ENCODE measurements at places on chromosomes 4 and X.

DNA sequence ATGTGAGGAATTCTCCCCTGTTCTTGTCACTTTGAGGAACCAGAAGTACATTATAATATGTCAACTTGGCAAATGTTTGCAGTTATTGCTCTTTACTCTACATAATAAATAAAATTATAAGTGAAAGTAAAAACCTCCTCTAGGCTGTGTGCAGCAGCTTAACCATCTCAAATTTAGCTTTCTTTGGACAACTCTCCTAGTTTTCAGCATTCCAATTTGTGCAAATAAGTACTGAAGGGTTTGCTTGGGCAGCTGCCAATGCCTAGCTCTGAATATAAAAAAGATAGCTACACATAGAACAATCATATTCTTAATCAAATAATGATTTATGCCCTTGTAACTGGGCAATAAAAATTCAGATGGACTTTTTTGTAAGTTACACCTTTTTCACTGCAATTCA is 82.5 kb downstream of the GASK1B start:
- no peak for DNase-seq

GRCh38 chr4:88137112-88137511 is 21.3 kb downstream of the ABCG2 start:
- DNase-seq: no peak

DNA sequence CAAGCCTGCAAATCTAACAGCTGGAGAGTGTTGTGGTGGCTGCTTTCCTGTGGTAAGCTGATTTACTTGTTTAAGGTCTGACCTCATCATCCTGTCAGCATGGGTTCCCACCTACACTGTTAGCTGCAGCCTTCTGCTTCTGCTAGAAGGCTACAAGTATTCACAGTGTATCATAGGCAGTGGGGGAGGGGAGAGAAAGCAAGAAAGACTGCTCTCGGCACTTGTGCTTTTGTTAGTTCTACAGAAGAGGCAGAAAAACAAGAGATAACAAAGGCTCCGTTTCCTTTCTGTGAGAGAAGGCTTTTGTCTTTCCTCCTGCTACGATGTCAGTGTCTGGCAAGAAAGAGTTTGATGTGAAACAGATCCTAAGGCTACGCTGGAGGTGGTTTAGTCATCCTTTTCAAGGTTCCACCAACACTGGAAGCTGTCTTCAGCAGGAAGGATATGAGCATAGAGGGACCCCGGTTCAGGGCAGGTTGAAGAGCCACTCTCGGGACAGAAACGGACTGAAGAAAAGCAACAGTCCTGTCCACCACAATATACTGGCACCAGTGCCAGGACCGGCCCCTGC is at the start of gene KLHL4:
KLHL4 (plus strand) TSS at position 232 of the 571 bp plus-strand sequence; CDS start at position 324, 92 bp downstream.
- DNase-seq: peak; percentile 38

GRCh38 chrX:38038501-38038900 is 32.1 kb downstream of the SYTL5 start:
- DNase-seq: no peak

GRCh38 chr4:143396695-143397094 is 60.0 kb downstream of the GAB1 start:
- DNase-seq: no peak

- DNase-seq: peak; percentile 5
Measured at GRCh38 chrX:13463608-13464007, 105.8 kb upstream of the EGFL6 start.

DNA sequence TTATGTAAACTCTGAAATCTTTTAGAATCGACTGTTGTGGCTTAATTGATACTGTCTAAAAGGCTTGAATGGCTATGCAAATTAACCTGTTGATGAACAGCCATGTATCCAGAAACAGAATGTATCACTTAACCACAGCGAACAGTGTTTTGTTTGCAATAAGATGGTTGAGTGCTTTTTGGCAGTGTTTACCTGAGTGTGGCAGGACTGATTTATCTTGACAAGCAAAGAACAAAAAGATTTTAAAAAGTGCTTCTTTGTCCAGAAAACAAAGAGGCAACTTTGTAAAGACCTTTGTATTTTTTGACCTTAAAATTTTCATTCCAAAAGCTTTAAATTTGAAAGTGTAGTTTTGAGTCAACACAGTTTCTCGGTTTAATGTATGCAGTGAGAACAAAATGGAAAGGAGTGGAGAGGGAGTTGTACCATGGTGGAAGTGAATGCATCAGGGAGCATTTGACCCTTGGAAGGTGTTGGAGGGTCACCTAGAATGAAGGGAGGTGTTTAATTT is 18.0 kb downstream of the ARHGAP10 start:
- DNase-seq: no peak

- DNase-seq: no peak
Measured at GRCh38 chr4:185880571-185880970, 68.6 kb upstream of the SORBS2 start.

DNA sequence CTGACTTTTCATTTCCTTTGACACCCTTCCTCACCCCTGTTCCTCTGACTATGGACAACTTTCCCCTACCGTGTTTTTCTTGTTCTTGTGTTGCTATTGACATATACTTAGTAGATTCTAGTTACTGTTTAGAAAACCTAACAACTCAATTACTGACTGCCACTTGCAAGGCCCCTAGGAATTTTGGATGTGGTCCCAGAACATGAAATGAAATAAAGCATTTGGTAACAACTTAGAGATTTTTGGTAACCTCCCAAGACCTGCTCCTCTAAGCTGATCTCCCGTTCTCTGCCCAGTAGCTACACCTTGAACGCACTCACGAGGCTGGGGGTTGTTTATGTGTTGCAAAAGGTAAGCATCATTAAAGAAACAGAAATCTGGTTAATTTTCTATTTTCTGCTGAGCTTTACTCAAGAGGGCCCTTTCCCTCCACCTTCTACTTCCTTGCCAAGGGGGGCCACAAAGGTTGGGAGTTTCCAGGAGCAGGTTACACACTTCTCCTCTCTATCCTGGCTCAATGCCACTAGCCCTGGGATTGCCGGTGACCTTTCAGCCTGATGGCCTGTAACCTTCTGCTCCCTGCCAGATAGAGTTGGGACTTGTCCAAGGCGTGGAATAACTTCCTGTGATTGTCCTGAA is 20.5 kb downstream of the GAB3 start:
- no peak for DNase-seq

DNA sequence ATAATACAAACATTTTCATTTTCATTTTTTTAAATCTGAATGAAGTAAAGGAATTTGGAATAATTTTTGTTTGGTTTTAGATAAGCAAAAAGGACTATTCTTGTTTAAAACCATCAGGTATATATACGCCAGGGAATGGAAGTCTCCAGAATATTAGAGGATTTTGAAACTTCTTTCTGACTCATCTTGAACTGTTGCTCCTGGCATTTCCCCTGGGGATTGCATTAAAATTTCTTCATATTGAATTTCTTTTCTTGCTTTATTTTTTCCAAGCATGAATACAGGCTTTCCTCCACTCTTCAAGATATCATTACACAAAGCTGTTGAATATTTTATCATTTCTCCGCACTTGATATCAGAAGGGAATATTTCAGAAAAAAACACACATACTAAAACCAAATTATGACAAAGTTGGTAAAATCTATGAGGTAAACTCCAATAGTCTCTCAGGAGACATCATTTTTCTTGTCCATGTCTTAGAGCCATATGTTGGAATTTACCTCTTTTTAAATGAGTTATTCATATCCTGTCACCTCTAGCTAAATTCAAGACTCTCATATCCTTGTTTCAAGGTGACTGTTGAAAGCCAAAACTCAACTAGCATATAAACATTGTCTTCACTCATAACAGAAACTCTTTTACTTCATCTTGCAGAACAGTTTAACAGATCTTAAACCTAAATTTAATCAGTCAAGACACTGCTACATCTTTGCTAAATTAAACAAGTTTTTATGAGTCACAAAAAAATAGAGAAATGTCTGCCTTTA is 20.7 kb upstream of the CSN1S1 start:
- DNase-seq: no peak

DNA sequence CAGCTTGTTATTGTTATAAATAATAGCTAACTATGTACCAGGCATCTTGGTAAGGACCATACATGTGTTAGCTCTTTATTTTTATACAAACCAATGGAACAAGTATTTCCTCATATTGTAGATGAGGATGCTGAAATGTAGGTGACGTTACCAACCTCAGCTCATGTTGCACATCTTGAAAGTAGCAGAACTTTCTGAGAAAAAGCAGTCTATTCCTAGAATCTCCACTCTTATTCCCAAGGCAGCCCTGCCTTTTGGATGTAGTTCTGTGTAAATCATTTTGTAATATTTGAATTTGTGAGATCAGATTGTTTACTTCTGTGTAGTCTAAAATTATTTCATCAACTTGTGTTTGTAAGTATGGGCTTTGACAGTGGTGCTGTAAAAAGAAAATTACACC is 5.3 kb downstream of the FHDC1 start:
- no peak for DNase-seq

GRCh38 chr4:76441881-76442280 is 6.9 kb downstream of the SHROOM3 start:
- DNase-seq: no peak

- DNase-seq: no peak
Measured at GRCh38 chrX:154327038-154327820, 31.6 kb downstream of the TKTL1 start.

DNA sequence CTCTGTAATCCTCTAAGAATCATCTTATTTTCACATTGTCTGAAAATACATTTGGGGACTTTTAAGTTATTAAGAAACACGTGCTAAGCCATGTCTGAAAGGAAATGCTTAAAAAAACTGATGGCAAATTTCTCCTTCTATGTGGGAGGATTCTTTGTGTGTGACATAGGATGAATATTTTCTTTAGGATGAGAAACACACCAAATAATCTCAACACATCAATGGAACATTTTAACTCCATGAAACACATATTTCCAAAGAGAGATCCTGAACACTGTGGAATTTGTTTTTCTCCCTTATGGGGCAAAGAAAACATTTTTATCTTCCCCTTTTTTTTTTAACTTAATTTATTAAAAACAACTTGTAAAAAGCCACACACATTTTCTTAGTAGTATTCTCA is 153.8 kb upstream of the ANKRD50 start:
- DNase-seq: no peak

DNA sequence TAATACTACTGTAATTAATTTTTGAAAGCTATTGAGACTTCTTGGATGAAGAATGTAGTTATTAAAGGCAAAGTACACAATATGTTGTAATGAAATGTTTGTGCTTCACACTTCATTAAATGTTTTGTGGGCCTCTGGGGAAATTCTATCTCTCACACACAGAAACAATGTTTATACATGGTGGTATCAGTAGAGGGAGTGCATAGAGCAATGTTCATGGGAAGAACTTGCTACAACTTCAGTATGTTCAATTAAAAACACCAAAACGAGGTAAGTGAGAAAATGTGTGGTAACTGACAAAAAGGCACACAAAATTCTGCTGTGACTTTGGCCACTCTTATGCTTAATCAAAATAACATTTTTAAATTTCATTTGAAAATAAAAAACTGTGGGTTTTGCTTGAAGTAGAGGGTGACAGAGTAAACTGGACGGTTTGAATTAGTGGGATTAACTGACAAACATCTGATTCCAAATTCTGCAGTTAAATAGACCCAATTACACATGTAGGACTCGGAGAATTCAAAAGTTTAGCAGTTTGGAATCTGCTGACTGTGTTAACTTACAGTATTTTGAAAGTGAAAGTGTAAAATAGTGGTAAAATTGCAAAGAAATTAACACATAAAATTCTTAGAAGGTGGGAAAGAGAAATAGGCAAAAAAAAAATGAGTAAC is 111.4 kb upstream of the TTC29 start:
- DNase-seq: no peak

GRCh38 chrX:10173331-10173900 is 16.6 kb downstream of the CLCN4 start:
- DNase-seq: peak; percentile 85

DNA sequence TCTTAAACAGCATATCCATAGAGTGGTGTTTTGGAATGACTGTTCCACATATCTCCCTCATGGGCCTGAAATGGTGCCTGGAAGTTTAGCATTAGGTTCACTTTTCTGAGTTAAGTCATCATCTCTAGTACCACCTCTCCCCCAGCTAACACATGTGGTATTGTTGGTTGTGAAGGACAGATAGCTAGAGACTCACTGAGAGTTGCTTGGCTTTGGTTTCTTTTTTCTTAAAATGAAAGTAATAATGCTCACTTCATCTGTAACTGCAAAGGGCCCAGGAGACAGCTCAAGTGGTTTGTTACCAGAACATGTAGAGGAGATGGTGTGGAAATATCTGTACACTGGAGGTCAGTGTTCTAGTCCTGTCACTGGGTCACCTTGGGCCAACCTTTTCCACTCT is 90.9 kb downstream of the EFNB1 start:
- DNase-seq: no peak

DNA sequence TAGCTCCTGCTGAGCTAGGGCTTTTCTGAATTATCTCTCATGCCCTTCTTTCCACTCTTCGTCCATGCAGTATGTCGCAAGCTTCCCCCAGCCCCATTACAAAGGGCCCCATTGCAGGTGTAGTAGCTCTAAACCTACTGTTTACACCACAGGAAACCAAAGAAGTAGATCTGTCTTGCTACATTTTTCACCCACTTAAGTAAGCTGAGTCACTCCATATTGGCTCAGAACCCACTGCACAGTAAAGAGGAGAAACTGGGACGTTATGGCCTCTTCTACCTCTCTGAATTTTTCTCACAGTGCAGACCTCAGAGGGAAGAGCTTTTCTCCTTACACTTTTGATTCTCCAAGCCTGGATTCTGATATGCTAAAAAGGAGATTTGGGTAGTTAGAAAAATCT is 200.2 kb downstream of the SMARCA1 start:
- no peak for DNase-seq

DNA sequence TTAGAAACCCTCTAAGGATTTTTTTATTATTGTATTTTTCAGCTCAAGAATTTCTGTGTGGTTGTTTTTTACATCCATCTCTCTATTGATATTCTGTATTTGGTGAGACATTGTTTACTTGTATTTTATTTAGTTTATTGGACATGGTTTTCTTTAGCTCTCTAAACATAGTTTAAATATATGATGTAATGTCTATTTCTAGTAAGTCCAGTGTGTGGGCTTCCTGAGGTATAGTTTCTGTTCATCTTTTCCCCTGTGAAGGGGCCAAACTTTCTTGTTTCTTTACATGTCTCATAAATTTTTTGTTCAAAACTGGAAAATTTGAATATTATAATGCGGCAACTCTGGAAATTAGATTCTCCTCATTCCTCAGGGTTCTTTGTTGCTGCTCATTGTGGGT is 28.2 kb upstream of the ATRX start:
- no peak for DNase-seq

DNA sequence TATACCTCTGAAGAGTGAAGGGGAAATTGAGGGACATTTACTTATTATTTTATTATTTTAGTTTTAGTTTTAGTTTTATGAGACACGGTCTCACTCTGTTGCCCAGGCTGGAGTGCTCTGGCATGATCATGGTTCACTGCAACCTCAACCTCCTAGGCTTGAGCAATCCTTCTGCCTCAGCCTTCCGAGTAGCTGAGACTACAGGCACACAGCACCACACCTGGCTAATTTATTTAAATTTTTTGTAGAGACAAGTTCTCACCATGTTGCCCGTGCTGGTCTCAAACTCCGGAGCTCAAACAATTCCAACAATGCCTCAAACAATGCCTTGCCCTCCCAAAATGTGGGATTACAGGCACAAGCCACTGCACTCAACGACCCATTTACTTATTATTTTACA is 68.4 kb upstream of the BMP2K start:
- no peak for DNase-seq

GRCh38 chr4:106951891-106952290 is 84.2 kb downstream of the DKK2 start:
- DNase-seq: no peak

All from RWPE1 (cell line).